Adrenal gland (tissue), 19 donors: ENCODE measurements at places on chromosomes 5 and 9. TPM values are rescaled to one million over a fixed set of nuclear protein-coding genes. Genes with fewer than 3 reads are reported as not detected.

SPATA31C1 gene
- not detected for total RNA-seq

ADAMTSL1 gene
- total RNA-seq, result 29.0 TPM

ACOT12 gene
- total RNA-seq, result not detected

DNA sequence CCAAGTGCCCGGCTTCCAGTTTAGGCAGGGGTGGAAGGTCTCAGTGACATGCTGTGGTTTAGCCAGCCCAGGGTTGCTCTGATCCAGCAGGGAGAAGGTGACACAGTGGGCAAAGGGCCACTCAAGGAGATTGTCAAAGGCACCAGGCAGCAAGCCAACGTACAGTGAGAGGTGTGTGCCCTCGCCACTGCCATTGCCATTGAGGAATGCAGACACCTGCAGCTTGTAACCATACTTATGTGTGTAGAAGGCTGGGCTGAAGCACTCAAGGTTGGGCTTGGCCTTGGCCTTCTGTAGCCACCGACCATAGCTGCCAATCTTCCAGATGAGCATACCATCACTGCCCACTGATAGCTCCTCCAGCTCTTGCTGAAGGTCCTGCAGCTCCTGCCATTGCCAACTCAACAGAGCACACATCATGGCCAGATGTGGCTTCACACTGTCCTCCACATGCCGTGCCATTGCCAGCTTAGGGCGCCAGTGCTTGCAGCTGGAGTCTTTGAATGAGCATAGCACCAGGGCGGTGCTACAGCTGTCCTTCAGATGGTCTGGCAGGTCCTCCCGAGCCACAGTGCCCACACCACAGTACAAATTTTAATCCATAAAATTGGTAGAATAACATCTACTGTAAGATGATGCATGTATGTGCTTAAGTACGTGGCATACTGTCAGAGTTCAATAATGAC, 59.7 kb upstream of the HMHB1 start:
- no peaks in the 10 kb centered on the region for H3K4me1 ChIP-seq
- H3K27me3 ChIP-seq, result peaks cover 4% of the 10 kb centered on the region
- H3K4me3 ChIP-seq, result no peak overlapping the region
- H3K36me3 ChIP-seq, result no peaks in the 10 kb centered on the region
- DNase-seq, result no peak

- peak; percentile 16 for DNase-seq
- H3K4me3 ChIP-seq, result no peak overlapping the region
- peak overlapping the region; percentile 11 for H3K27ac ChIP-seq
These were observed 9.1 kb upstream of the IRF1 start for GRCh38 chr5:132499440-132500243.

- H3K36me3 ChIP-seq, result no peaks in the 10 kb centered on the region
- DNase-seq, result no peak
- H3K27ac ChIP-seq, result peak overlapping the region; percentile 77
- H3K27me3 ChIP-seq, result no peaks in the 10 kb centered on the region
These were observed 158.1 kb upstream of the IER5L start for GRCh38 chr9:129336130-129336528.

- H3K4me3 ChIP-seq, result no peak overlapping the region
- H3K27ac ChIP-seq, result no peak overlapping the region
- H3K27me3 ChIP-seq, result no peaks in the 10 kb centered on the region
- H3K36me3 ChIP-seq, result no peaks in the 10 kb centered on the region
These were observed 125.5 kb downstream of the CDK5RAP2 start for GRCh38 chr9:120454467-120454866.

GRCh38 chr5:120446901-120447300, 17.2 kb upstream of the PRR16 start:
- no peaks in the 10 kb centered on the region for H3K36me3 ChIP-seq
- no peak for DNase-seq
- H3K4me3 ChIP-seq, result no peak overlapping the region
- H3K4me1 ChIP-seq, result no peaks in the 10 kb centered on the region
- H3K27ac ChIP-seq, result no peak overlapping the region

DNA sequence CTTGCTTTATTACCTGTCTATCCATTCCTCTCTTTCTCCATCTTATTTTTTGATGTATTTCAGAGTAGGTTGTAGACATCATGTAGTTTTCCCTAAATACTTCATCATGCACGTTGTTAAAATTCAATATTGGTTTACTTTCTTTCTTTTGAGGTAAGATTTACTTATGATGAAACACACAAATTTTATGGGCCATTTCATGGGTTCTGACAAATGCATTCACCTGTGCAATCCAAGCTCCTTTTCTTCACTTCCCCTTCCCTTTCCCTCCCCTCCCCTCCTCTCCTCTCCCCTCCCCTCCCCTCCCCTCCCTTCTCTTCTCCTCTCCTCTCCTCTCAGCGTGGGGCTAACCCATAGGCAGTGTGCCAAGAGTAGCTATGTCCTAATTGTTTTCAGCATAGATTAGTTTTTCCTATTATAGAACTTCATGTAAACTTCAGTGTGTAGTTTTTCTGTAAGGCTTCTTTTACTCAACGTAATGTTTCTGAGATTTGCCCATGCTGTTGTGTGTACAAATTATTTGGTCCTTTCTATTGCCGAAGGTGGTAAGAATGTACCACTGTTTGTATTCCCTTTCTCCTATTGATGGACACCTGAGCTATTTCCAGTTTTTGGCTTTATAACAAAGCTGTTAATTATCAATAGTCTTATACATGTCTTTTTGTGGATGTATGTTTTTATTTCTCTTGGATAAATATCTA, 92.9 kb upstream of the CLINT1 start:
- no peak for DNase-seq
- H3K27ac ChIP-seq, result no peak overlapping the region
- H3K4me1 ChIP-seq, result no peaks in the 10 kb centered on the region
- H3K36me3 ChIP-seq, result no peaks in the 10 kb centered on the region
- no peaks in the 10 kb centered on the region for H3K27me3 ChIP-seq
- no peak overlapping the region for H3K4me3 ChIP-seq

- H3K36me3 ChIP-seq, result no peaks in the 10 kb centered on the region
- no peak overlapping the region for H3K27ac ChIP-seq
- no peaks in the 10 kb centered on the region for H3K27me3 ChIP-seq
- H3K4me1 ChIP-seq, result no peaks in the 10 kb centered on the region
- no peak overlapping the region for H3K4me3 ChIP-seq
- DNase-seq, result no peak
These were observed 56.2 kb downstream of the ABHD17B start for GRCh38 chr9:71854811-71855210.
